ENCODE measurements at places on chromosomes 7 and 10. TPM values are rescaled to one million over a fixed set of nuclear protein-coding genes. Genes with fewer than 3 reads are reported as not detected.

DNA sequence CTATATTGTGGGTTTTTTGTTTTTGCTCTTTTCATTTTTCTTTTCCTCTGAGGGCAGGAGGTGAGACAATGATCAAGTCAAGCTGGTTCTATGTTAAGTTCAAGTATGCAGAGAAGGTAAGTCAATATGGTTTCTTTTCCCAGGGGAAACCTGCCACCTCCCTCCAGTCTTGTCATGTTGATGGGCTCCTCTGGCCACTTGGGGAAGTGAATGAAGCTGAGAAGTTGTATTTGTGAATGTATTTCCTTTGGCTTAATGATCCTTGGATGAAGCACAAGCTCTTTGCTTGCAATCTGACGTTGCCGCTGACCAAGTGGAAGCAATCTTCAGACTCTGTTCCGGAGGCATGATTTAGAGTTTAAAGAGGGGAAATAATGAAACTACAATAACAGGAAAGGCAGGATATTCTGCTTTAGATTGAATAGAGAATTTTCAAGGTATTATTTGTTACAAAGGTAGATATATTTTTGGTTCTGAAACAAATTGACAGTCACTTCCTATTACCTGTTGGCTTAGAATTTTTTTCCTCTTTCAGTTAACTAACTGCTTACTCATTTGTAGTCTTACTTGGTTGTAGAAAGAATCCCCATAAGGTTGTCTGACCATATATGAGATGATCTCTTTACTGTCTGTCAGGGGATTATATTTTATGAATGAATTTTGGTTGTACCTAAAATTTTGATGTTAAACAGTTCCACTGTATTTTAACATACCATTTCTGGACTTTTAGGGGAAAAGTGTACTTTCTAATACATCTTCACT lies 369.6 kb downstream of the AUTS2 start:
- no peaks in the 10 kb centered on the region for H3K27me3 ChIP-seq
- H3K27ac ChIP-seq: no peak overlapping the region
- DNase-seq: no peak
- H3K4me3 ChIP-seq: no peak overlapping the region
- no peaks in the 10 kb centered on the region for H3K4me1 ChIP-seq
- H3K36me3 ChIP-seq: no peaks in the 10 kb centered on the region

DNA sequence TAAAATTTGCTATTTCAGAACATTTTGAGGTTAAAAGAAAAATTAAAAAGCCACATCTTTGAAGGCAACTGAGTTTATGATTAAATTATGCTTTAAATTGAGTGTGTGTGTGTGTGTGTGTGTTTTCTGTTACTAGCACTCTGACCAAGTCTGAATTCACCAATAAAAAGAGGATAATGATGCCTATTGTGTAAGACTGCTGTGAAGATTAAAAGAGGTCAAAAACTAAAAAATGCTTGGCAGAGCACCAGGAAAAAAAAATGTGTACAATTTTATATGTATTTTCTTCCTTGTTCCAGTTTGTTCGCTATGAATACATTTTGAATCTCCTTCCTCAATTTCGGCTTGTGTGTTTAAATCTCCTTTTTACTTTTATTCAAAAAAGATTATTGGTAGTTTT lies 316.6 kb upstream of the MAGI2 start:
- DNase-seq: no peak
- H3K36me3 ChIP-seq: no peaks in the 10 kb centered on the region
- no peaks in the 10 kb centered on the region for H3K4me1 ChIP-seq
- H3K4me3 ChIP-seq: no peak overlapping the region

- no peak overlapping the region for H3K4me3 ChIP-seq
- no peaks in the 10 kb centered on the region for H3K4me1 ChIP-seq
- no peaks in the 10 kb centered on the region for H3K27me3 ChIP-seq
- H3K36me3 ChIP-seq: no peaks in the 10 kb centered on the region
Measured at GRCh38 chr10:68208424-68209042, 23.4 kb downstream of the ATOH7 start.

- no peak overlapping the region for H3K27ac ChIP-seq
- no peak overlapping the region for H3K4me3 ChIP-seq
- no peaks in the 10 kb centered on the region for H3K4me1 ChIP-seq
- no peaks in the 10 kb centered on the region for H3K36me3 ChIP-seq
Measured at GRCh38 chr7:37765421-37765829, 81.9 kb downstream of the GPR141 start.

- no peak for DNase-seq
- peaks cover 66% of the 10 kb centered on the region for H3K4me1 ChIP-seq
- no peaks in the 10 kb centered on the region for H3K27me3 ChIP-seq
Measured at GRCh38 chr7:39623732-39624441, 515 bp downstream of the RALA start.

DNA sequence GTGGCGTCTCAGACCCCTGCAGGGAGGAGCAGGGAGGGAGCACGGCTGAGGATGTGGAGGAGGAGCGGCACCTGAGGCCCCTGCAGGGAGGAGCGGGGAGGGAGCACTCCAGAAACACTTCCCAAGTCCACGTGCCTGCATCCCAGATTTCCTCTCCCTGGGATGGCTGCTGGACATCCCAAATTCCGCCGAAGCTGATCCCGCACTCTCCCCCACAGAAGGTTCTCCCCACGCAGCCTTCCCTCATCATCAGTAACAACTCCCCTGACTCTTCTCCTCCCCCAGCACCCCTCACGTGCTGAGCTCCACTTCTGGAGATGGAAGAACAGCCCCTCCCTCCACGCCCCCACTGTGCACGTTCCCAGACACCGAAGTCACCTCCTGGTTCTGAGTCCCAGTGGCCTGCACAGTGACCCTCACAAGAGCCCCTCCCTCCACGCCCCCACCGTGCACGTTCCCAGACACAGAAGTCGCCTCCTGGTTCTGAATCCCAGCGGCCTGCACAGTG lies 17.8 kb upstream of the FOXL3 start:
- no peak overlapping the region for H3K27ac ChIP-seq
- H3K4me3 ChIP-seq: no peak overlapping the region
- no peaks in the 10 kb centered on the region for H3K36me3 ChIP-seq
- no peak for DNase-seq

DNA sequence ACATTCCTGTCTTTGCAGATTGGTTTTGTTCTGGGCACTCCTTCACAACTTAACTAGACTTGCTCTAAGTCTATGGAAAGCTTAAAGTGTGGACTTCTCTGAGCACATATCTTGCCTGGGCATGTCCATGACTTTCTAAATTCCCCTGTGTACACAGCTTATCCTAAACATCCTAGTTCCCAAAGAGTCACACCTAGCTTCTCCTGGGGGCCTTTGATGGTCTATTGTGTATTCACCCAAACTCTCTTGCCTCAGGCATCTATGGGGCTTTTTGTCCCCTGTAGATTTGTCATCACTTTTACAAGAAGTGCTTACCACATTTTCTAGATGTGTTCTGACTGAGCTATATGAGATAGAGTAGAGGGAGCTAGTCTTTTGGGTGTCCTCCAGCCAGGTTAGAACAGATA lies 12.2 kb upstream of the ZNF488 start:
- H3K27ac ChIP-seq: no peak overlapping the region
- peaks cover 6% of the 10 kb centered on the region for H3K4me1 ChIP-seq
- no peaks in the 10 kb centered on the region for H3K36me3 ChIP-seq

GRCh38 chr7:156639426-156640256 lies 933 bp upstream of the RNF32 start:
- H3K27me3 ChIP-seq: no peaks in the 10 kb centered on the region
- no peaks in the 10 kb centered on the region for H3K36me3 ChIP-seq
- H3K4me3 ChIP-seq: peak overlapping the region; percentile 68
- no peak for DNase-seq
- no peak overlapping the region for H3K27ac ChIP-seq
- H3K4me1 ChIP-seq: peaks cover 17% of the 10 kb centered on the region

DNA sequence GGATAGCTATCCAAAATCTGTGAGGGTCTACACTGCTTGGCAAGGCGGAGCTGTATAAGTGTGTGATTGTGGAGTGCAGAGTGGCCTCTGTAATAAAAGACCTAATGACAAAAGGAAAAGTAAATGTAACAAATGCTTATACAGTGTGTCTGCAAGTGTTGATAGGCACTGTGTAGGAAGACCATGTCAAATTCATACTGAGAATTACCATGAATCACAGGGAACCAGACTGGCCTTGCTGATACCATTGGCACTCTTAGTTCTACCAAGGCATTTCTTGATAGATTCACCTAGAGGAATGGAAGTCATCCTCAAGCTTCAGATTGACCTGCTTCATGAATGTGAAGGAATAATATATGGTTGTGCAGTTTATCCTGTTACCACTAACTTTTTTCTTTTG lies 58.8 kb downstream of the CYCS start:
- peaks cover 15% of the 10 kb centered on the region for H3K4me1 ChIP-seq
- no peak overlapping the region for H3K4me3 ChIP-seq
- no peaks in the 10 kb centered on the region for H3K27me3 ChIP-seq
- H3K27ac ChIP-seq: no peak overlapping the region
- no peaks in the 10 kb centered on the region for H3K36me3 ChIP-seq

- no peaks in the 10 kb centered on the region for H3K27me3 ChIP-seq
- no peak overlapping the region for H3K4me3 ChIP-seq
- DNase-seq: peak; percentile 63
- H3K36me3 ChIP-seq: 0 out of 2 replicates have a peak, but pooled peaks cover 2% of the 10 kb centered on the region
- H3K27ac ChIP-seq: peak overlapping the region; percentile 64
Measured at GRCh38 chr10:58662314-58662713, 149.6 kb downstream of the BICC1 start.

GRCh38 chr10:113475381-113475807 lies 77.5 kb upstream of the HABP2 start:
- peaks cover 16% of the 10 kb centered on the region for H3K4me1 ChIP-seq
- no peaks in the 10 kb centered on the region for H3K36me3 ChIP-seq
- no peak overlapping the region for H3K27ac ChIP-seq

DLX6 gene
- 1.8 TPM for total RNA-seq

TBX20 gene
- 3.2 TPM for total RNA-seq

WNT8B gene
- not detected for total RNA-seq
